ENCODE measurements at places on chromosomes 4 and X.

- no peak for DNase-seq
Measured at GRCh38 chrX:136906921-136907510, 26.5 kb upstream of the RBMX start.

GRCh38 chr4:164847016-164847415, 30.0 kb upstream of the APELA start:
- no peak for DNase-seq

- DNase-seq = peak; percentile 52
Measured at GRCh38 chr4:98630737-98631454, 27.5 kb downstream of the TSPAN5 start.

DNA sequence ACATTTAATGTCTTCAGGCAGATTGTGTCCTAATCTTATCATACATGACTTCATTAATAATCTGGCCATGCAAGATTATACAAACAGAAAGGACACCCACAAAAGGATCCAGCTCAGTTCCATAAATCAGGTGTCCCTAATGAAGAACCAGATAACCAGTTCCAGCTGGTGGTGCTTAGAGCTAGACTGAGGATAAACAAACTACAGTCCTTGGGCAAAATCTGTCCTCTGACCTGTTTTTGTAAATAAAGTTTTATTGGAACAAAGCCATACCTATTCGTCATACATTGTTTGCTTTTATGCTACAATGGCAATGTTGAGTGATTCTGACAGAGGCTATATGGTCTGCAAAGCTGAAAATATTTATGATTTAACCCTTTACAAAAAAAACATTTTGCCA, 199.5 kb downstream of the MID1IP1 start:
- DNase-seq = peak; percentile 54

GRCh38 chr4:172188248-172188988, 375.2 kb downstream of the GALNTL6 start:
- no peak for DNase-seq
